ENCODE measurements at places on chromosomes 7 and 10. TPM values are rescaled to one million over a fixed set of nuclear protein-coding genes. Genes with fewer than 3 reads are reported as not detected.

Gene RBP3
- total RNA-seq = not detected

DNA sequence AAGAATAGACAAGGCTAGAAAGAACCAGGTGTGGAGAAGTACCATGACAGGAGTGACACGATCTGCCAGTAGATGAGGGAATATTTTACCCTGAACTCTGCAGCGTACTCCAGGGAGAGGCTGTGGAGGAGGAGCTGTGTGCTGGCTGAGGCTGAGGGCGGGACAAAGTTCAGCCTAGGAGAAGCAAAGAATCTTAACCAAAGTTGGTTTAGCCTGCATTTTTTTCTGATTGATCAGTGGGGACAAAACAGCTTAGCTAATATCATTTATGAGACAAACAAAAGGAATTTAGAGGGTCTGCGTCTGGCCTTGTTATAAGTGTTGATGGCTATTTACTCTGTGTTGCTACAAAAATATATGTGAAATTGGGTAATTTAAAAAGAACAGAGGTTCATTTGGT lies 5.2 kb upstream of the NPSR1 start:
- DNase-seq = no peak

- no peak for DNase-seq
Observed at GRCh38 chr7:139968931-139969330, 93.8 kb downstream of the PARP12 start.

Gene GTF2IRD1
- total RNA-seq = 34.3 TPM
